NCI-H748 treated with DMSO at 0.1 percent for 48 hours (cell line): ENCODE measurements at places on chromosomes 16 and 17.
A peak's percentile ranks its signal among the peaks of the same experiment; 100 is the strongest.

GRCh38 chr16:75821117-75821516, 94.8 kb upstream of the CPHXL start:
- DNase-seq: no peak

DNA sequence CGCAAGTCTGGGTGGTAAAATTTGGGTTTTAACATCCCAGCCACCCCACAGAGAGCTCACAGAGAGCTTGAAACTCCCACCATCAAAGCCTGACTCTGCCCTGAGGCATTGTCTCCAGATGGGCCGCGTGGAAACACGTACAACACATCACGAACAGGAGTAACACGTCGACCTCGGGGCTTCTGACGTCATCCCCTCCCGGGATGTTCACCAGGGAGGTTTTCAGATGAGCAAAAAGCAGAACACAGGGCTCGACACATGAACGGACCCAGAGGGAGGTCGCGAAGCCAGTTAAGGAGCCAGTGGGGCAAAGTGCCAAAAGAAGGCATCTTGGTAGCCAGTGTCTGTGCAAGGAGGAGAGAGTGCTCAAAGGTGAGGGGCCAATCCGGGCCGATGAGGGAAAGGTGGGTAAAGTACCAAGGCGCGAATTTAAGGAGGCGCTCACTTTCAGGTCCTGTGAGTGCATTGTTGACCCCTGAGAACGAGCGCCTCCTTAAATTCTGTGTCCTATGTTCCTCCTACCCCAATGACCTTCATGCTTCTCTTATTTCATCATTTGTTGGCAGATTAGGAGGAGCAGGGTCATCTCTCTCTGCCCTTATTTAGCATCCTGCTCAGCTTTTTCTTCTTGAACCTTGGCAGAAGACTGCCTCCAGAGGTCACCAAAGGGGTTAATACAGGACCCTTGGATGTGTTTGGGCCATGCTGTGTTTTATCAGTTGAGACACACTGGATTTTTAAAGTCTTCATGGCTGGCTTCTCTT, 5.6 kb downstream of the RCVRN start:
- no peak for DNase-seq

DNA sequence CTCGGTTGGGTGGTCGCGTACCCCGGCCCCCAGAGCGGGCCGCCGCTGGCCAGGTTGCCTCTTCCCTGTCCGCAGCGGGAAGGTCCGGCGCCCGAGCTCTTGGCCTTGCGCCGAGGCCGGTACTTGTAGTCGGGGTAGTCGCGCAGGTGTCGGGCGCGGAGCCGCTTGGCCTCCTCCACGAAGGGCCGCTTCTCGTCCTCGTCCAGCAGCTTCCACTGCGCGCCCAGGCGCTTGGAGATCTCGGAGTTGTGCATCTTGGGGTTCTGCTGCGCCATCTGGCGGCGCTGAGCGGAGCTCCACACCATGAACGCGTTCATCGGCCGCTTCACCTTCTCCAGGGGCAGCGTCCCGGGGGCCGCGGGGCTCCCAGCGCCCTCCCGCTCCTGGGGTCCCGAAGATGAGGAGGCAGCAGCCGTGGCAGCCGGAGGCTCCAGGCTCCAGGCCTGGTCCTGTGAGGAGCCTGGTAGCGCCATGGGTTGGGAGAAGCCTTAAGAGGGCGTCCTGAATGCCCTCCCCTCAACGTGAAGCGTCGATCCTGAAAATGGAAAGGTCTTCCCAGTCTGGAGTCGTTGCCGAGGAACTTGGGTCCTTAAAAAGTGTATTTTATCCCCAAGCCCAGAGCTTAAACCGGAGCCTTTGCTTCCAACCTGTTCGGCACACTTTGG, 558 bp downstream of the SOX15 start:
- DNase-seq: peak; percentile 59

DNA sequence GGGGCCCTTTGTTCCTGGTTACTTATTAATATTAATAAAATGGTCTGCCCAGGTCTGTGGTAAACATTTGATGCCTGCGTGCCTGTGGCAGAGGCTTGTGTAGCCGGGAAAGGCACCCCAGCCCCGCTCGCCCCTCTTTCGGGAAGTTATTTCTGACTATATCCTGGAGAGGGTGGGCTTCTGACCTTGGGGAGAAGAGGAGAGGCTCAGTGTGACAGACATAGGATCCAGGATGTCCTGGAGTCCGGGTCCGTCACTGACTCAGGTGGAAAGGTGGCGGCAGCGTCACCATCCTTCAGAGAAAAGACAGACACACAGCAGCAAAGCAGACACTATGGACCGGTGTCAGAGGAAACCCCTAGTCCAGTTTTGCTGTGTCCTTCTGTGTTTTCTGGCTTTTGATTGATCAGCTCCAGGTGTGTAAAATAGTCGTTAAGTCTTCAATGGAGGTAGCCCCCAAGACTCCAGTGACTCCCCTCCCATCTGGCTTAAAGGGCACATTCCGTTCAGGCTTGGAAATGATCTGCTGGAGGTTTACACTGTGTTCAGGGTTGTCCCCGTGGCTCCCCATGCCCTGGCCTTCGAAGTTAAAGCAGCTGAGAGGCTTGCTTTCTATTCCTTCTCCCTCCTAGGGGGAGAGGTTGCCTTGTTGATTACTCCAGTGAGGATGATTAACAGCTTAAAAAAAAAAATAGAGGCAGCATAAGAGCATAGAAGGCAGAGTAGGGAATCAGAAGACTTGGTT, 81.6 kb downstream of the CCDC182 start:
- no peak for DNase-seq

GRCh38 chr17:61784510-61784909, 78.8 kb downstream of the BRIP1 start:
- no peak for DNase-seq

GRCh38 chr17:17347956-17348871, 45.0 kb downstream of the NT5M start:
- DNase-seq: no peak

DNA sequence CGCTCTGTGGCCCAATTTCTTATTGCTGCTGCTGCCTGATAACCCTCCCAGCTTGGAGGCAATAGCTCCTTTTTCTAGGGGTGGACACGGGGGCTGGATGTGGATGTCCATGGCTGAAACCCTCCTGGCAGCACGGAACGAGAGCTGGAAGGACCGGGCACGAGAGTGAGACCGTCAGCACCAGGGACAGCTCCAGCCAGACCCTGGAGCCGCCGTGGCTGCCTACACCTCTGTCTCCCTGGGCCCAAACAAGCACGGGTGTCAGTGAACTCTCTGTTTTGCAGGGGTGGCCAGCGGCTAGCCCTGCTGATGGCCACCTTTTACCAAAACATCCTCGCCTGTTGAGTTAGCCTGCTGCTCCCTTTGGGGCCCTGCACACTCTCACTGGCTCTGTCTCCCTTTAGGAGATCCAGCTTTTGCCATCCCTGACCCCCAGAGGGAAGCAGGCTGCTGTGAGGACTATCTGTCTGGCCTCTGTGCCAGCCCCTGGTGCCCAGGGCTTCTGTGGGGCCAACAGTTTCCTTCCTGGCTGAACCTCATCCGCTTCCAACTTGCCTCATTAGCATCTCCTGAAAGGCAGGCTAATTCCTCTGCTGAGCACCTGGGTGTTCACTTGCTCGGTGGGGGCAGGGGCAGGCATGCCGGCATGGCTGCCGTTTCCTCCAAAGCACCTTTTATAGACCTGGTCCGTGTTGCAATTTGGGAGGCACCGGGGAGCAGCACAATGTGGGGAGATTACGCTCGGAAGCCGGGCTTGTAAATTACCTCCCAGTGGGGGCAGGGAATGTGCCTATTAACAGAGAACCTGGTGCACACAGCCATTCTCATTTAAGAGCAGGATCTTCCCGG, 118.1 kb downstream of the ENGASE start:
- no peak for DNase-seq

- DNase-seq: no peak
These were observed 174.0 kb downstream of the VPS53 start for GRCh38 chr17:540631-541030.

GRCh38 chr17:81429821-81430551, 34.7 kb downstream of the BAHCC1 start:
- DNase-seq: no peak

- DNase-seq: peak; percentile 37
These were observed at the start of gene NTN1 for GRCh38 chr17:9021158-9021991. TSS of gene NTN1 (plus strand) at chr17:9021510. CDS start at chr17:9022374, 864 bp downstream.

DNA sequence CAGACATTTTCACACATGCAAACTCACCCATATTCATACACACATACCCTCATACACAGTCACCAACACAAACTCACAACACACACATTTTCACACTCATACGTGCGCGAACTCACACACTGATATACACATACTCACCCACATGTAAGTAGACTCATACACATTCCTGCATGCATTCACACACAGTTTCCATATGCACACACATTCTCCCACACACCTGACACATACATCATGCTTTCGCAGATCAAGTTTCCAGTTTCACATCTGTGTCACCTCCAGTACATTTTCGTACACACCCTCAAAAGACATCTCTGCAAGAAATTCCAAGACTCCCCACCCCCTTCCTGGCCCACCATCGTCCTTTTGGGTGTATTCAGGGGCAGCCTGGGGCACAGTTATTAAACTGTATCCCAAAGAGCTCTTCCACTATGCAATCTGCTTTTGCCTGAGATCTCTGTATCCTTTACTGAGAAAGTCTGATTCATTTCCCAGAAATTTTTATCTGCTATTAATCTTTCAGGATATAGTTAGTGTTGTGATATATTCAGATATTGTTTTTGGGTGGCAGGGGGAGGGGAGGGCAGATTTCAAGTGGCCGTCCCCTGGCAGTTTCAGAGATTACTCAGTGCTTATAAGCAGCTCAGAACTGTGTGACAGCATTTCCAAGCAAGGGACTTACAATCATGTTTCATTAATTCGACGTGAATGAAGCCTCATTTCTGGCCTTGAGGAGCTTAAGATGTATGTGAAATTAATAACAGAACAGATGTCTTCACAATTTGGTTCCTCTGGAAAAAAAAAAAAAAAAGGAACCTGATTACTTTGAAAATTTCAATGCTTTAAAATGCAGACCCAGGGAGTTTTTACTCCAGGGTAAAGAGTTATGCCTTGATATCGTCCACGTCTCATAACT, 35.3 kb upstream of the MMP2 start:
- no peak for DNase-seq

DNA sequence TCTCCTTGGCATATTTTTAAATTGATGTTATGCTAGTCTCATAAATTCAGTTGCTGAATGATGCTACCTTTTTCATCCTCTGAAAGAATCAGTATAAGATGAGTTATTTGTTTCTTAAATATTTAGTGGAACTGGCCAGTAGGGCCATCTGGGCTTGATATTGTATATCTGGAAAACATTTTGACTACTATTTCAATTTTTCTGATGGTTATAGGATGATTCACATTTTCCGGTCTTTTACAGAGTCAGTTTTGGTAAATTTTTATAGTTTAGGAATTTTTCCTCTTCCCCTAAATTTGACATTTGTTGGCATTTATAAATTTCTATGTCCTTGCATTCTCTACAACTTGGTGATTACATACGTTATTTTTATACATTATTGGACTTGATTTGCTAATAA, 296.3 kb upstream of the AXIN2 start:
- no peak for DNase-seq

DNA sequence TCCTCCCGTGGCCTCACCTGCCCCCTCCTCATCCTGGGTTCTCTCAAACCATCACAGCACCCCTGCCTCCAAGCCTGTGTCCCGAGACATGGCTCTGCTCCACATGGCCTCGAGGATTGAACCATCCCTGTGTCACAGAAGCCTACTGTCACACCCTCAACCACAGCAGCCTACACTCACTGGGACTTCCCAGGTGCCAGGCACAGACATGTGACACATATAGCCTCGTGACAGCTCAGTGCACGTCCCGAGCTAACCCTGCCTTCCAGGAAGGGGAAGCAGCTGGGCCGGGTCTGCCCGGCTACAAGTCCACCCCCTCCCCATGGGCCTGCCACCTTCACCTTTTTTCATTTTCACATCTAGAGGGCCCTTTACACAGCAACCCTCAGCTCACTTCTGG, 238.3 kb downstream of the CPPED1 start:
- DNase-seq: no peak

DNA sequence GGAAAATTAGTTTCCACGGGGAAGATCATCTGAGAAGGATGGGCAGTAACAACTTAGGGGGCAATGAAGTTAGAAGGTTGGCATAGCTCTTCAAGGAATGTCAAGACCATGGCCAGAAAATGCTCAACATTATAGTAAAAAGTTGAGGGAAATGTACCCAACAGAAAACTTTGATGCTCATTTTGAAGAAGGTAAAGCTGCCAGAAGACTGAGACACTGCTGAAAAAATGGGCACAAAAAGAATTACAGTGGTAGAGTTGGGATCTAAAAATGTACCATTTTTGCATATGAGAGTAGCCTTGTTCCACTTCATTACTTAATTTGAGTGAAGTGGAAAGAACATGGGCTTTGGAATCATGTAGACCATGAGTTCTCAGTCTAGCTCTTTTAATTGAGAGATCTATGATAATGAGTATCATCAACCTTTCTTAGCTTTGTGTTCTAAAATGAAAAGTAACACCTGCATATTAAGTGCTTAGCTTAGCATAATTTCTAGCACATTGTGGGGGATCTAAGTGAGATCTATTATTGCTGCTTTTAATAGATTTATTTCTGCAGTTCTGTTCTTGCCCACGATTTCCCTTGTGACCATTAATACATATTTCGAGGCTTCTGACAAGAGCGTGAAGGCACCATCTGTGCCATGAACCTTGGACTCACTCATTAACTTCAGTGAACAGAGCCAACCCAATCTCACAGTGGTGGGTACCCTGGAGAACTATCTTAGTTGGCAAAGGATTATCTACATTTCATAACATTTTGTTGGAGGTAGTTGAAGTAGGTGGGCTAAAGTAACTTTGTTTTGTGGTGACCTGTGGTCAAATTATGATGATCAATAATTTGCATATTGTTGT, 3.0 kb downstream of the NACA2 start:
- DNase-seq: no peak

- DNase-seq: no peak
These were observed 134.5 kb downstream of the MRTFB start for GRCh38 chr16:14205666-14206065.

DNA sequence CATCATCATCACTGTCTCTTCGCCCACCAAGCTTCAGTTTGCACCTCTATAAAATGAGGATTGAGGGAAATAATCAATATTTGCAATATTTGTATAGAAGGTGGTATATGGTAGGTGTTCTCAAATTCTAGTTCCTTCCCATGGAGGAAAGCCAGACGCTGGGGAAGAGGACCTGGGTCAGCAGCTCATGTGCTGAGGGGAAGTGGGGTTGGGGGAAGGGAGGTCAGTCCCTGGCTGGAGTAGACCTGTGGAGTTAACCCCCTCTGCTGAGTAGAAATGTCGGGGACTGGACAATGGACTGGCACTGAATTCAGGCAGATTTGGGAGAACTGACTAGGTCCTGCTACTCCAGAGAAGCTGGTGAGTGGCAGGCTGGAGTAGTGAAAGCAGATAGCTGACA, 12.8 kb upstream of the ITGB3 start:
- no peak for DNase-seq

- DNase-seq: no peak
These were observed 146.7 kb downstream of the RAB11FIP4 start for GRCh38 chr17:31538080-31538762.

DNA sequence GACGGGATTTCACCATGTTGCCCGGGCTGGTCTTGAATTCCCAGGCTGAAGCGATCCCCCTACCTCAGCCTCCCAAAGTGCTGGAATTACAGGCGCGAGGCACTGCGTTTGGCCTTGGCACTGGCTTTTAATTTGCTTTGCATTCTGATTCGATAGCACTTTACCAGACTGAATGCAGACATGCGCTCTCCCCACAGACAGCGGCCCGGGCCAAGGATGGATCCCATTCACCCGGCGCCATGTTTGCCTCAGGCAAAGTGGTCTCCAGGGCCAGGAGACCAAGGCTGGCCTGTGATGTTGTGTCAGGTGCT, 41.7 kb downstream of the DHRS7B start:
- DNase-seq: no peak

- DNase-seq: no peak
These were observed 15.9 kb upstream of the SMG1 start for GRCh38 chr16:18942061-18942460.

GRCh38 chr17:33682599-33682998, 389.5 kb upstream of the ASIC2 start:
- DNase-seq: no peak
